ENCODE measurements at places on chromosomes 7 and 10.

GRCh38 chr7:35483568-35483967 is 211.4 kb downstream of the HERPUD2 start:
- DNase-seq, result no peak

DNA sequence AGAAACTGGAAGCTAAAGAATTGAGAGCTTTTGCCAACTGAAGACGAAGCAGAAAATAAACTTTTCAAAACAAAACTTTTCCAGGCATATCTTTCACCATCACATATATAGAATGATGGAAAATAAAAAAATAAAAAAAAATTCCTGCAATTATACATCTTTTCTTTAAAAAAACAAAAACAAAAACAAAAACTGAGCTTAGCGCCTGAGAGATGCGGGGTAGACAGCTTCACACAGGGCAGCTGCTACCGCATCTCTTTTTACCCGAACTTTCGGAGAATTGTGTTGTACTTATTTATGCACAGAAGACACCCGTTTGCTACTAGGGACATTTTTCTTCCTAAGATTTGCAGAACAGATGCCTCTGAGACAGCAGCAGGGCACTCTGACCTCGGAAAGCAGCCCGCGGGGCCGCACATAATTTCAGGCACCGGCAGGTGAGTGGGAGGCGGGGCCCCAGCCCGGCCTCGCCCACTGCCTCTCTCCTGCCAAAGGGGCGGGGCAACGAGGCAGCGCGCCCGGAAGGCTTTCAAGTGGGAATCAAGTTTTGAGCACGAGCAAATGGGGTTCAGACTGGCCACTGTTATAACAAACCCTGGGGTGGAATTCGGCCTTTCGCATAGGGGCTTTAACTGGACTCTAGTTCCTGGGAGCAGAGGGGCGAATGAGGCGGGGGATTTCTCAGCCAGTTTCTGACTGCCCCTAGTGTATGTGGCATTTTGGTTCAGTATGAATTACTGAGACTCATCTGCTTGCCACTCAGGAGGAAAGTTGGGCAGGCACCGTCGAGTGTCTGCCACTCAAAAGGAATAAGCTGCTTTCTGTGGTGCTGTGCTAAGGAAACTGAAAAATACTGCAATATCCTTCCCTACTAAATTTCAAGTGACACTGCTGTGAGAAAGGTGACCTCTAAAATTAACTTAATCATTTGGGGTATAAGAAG is 18.5 kb upstream of the FAM133B start:
- DNase-seq, result no peak

- no peak for DNase-seq
Measured at GRCh38 chr7:102451371-102452054, 13.2 kb downstream of the ALKBH4 start.

DNA sequence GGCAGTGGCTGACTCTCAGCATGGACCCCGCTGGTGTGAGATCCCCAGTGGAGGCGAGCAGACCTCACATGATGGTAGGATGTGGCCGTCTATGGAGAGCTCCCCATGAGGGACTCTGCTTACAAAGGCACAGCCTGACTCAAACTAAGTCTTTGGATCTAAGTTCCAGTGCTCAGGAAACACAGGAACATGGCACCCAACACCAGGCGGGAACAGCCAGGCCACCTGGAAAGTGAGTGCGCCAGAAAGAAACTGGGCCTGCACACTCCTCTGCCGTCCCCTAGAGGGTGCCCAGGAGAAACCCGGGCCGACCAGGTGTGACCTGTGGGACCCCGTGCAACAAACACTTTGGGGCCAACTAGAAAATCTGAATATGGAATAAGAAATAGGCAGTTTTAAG is 10.0 kb downstream of the PITRM1 start:
- no peak for DNase-seq

GRCh38 chr7:44147026-44147991 is 6.2 kb upstream of the MYL7 start:
- no peak for DNase-seq

DNA sequence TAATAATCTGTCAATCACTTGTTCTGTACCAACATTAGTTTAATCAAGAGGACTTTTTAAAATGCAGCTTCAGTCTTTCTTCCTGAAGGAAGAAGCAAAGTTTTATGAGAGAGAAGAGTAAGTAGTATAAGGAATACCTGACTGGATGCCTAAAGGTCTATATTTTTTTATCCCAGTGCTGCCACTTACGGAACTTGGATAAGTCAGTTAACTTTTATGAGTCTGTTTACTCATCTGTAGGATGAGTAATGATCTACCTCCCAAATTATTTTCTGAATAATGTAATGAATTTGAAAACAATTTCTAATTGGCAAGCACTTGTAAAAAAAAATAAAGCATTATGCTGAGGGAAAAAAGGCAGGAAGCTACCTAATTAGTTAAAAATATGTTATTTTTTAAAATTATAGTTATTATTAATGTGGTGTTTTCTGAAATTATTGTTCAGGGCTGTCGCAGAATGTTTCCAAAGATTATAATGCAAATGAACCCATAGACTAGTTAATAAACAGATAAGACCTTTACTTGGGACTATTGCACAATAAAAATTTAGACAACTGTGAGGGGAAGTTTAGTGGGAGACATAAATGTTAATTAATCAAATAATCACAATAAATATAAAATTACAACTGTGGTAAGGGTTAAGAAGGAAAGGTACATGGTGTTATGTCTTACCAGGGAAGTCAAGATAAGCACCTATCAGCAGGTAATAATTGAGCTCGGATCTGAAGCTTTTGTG is 24.6 kb downstream of the SLK start:
- no peak for DNase-seq

Data from natural killer cell (primary cell).